ENCODE measurements at places on chromosomes 5 and 9.
A peak's percentile ranks its signal among the peaks of the same experiment; 100 is the strongest.

- DNase-seq, result no peak
Observed at GRCh38 chr5:110094548-110094947, 404.8 kb downstream of the MAN2A1 start.

DNA sequence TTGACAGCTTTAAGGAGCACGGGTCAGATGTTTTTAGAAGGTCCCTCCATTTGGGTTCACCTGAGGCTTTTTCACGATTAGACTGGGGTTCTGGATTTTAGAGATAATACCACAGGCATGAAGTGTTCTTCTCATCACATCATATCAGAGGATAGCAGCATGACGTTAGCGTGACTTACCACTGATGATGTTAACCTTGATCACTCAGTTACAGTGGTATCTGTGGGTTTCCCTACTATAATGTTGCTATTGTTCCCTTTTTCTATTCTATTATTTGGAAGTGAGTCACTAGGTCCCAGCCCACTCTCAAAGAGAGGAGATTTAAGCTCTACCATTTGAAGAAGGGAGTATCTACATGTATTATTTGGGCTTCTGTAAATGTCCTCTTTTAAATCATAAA, 300.0 kb downstream of the MAST4 start:
- DNase-seq, result no peak

DNA sequence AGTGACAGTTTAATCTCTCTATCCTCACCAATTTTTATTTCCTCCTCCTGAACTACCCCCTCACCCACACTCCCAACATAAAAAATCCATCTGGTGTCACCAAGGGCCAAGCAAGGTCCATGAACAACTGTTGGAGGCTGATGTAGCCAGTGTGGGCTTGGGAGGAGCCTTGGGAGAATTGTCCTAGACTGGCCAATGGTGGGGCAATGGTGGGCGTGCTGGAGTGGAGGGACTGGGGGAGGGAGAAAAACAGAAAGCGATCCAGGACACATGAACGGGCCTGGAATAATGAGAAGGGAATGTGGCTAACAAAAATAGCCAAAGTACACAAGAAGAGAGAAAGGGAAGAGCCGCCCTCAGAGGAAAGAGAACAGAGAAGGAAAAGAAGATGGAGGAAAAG, 272.6 kb downstream of the ENC1 start:
- DNase-seq, result no peak

DNA sequence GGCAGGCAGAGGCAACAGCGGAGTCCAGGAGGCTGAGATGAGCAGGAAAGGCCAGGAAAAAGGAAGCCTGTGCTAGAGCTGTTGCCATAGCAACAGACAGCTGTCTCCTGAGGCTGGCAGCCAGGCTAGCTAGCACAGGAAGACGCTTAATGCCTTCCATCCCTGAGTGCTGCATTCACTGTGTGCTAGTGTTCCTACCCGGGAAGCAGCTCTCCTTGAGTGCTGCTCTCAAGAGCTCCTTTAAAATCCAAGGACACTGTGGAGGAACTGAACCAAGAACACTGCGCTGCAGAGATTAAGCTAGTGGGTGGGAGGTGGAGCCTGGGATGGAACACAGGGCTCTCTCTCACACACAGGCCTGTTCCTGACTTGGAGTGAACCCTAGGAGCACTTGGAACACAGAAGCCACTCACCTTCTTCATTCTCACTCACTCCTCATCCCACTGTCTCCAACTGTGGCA, 53.5 kb upstream of the IL7R start:
- no peak for DNase-seq

DNA sequence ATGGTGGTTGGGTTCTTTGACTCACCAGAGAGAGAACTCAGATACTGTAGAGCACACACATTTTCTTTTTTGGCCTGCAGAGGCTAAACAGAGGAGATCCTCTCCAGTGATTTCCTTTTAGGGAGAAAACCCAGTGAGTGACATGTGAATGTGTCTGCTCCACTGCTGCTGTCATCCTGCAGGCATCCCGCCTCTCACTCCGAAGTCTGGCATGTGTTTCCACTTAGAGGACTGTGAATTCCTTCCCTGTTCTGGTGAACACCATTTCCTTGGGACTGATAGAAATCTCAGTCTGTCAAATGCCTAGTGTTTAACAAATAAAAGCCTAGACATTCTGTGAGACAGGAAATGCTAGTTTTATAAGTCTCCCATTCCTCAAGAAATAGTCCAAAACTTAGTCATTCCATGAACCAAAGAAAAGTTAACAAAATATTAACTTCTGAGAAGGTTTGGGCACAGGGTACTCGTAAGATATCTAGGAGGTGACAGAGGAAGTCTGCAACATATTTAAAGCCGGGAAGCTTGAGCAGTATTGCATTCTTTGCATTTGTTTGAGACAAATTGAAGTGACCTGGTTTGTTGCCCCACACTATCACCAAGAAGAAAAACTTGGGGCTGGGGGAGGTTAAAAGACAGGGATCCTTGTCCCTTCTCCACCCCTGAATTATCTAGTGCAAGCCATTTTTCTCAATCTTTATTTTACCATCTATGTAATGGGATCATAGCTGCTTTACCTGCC, 74.9 kb upstream of the NIPAL4 start:
- no peak for DNase-seq

GRCh38 chr9:77521091-77521490, 127.0 kb downstream of the GNA14 start:
- no peak for DNase-seq

GRCh38 chr9:28301281-28301680, 728.0 kb upstream of the C9orf72 start:
- DNase-seq, result no peak

- DNase-seq, result no peak
Observed at GRCh38 chr5:11143456-11144267, 382.6 kb upstream of the DAP start.

DNA sequence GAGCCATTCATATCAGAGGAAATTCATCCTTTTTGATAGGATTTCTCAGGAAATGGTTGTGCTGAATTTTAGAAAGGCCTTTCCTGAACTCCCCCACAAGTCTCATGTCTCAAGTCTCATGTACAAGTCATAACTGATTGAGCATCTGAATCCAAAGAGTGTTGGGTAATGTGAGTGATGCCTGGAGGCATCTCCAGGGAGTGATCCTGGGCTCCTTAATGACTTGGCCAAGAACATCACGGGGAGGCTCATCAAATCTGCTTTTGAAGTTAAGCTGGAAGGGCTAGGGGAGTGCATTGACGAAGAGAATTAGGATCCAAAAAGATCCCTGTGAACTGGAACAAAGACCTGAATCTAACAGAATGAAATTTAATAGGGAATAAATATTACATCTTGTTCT, 79.2 kb downstream of the MAST4 start:
- no peak for DNase-seq

- DNase-seq, result peak; percentile 44
Observed at GRCh38 chr9:72365525-72366256, 683 bp upstream of the ZFAND5 start.

- peak; percentile 63 for DNase-seq
Observed at GRCh38 chr5:1801222-1801966, at the start of gene NDUFS6. Gene NDUFS6 (plus strand): TSS chr5:1801407. CDS start chr5:1801418, 11 bp downstream.

GRCh38 chr9:114896344-114896743, 34.0 kb downstream of the TNFSF8 start:
- no peak for DNase-seq

DNA sequence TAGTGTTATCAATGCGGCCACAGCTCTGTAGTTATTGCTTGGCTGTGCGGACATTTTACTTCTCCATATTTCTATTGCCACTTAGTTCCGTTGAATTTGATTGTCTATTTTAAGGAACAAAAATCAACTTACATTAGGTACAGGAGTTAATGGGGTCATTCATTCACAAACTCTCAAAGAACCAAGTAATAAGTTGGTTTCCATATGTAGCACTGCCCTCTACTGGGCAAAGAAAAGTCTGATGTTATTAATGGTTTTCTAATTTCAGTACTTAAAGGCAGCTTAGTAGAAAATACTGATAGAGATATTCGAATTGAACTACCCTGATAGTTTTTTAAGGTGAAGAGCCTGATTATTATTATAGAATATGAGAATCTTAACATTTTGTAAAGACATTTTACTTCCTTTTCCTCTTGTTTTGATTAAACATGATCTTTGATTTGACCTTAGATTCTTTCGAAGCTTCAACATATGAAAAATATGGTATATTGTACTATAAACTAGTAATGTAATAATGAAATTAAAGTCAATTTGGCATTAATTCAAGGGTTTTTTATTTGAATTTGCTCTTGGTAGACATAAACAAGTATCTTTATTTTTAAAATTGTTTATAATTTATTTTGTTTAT, 119.5 kb upstream of the CTNND2 start:
- no peak for DNase-seq

DNA sequence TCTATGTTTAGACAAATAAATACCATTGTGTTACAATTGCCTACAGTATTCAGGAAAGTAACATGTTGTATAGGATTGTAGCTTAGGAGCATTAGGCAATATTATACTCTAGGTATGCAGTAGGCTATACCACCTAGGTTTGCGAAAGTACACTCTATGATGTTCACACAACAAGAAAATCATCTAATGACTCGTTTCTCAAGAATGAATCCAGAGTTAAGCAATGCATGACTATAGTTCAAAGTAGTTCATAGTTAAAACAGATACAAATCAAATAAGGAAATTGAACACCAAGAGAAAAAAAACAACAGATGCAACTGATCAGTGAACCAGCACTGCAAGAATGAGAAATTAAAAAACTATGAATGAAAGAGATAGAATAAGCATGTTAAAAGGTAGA, 27.6 kb upstream of the ABLIM3 start:
- DNase-seq, result no peak

DNA sequence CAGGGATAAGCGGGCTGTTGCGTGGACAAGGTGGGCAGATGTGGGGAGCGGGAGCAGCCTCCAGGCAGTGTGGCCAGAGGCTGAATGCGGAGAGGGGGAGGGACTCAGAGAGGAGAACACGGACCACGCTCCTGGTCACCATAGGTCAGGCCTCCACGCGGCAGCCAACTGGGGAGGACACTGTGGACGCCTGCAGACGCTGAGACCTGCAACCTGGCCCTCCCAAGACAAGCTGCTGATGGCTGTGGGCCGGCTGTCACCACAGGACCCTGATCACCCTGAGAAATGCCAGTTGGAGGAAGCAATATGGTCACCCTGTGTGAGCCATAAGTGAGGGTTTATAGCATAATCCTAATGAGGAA, 16.8 kb downstream of the LPCAT1 start:
- no peak for DNase-seq

GRCh38 chr9:96485280-96485679, 35.3 kb downstream of the HABP4 start:
- DNase-seq, result no peak

- no peak for DNase-seq
Observed at GRCh38 chr5:138051441-138052296, 18.8 kb upstream of the FAM13B start.

DNA sequence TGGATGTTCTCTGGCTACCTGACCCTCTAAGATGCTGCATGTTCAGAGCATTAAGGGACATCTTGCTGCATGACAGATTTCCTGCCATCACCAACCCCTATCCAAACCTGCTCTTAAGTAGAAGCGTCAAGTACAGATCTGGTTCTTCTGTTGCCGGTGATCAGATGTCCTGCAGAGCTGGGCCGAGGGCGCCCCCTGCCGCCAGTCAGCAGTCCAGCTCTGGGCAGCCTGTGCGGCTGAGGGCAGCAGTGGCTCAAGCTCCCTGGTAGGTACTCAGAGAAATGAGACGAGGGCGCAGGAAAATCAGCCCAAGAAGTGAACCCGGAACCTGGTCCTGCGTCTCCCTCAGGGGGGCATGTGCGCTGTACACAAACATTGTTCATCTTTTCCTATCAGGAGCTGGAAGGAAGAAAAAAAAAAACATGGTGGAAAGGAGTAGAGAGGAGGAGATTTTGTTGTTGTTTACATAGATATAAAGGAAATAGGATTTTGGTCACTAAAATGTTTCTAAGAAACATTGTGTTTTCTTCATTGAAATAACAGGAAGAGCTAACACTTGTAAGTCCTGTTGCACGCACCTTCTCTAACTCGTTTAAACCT, 95.8 kb downstream of the CFAP90 start:
- DNase-seq, result no peak

GRCh38 chr5:73093943-73094342, 26.4 kb upstream of the TMEM171 start:
- no peak for DNase-seq

- no peak for DNase-seq
Observed at GRCh38 chr5:154795235-154795596, 40.0 kb downstream of the LARP1 start.

GRCh38 chr5:95075111-95075510, 209.8 kb downstream of the MCTP1 start:
- no peak for DNase-seq

GRCh38 chr5:126854526-126855110, 77.7 kb downstream of the LMNB1 start:
- DNase-seq, result no peak

- no peak for DNase-seq
Observed at GRCh38 chr5:15789642-15790041, 289.7 kb downstream of the FBXL7 start.

DNA sequence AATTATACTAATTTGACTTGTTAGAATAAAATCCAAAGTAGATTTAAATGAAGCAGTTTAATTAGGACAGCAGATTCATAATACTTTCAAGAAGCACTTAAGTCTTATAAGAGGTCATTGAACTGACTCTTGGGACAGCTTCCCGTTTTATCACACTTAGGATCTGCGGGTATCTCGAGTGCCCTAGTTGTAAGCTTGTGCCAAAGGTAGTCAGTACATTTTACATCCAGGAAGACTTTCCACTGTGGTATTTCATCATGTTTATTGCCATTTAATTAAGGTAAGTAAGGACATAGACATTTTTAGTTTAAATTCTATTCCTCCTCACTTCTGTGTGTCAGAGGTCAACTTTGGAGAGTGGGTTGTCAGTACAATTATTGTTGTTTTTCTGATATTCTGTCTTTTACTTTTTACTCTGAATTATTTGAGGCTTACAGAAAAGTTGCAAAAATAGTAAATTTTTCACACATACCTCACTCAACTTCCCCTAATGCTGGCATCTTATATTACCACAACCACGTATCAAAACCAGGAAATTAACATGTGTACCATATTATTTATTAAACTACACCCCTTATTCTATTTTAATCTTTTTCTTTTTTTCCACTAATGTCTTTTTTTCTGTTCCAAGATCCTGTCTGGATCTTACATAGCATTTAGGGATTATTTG, 7.5 kb upstream of the ZNF367 start:
- DNase-seq, result no peak

DNA sequence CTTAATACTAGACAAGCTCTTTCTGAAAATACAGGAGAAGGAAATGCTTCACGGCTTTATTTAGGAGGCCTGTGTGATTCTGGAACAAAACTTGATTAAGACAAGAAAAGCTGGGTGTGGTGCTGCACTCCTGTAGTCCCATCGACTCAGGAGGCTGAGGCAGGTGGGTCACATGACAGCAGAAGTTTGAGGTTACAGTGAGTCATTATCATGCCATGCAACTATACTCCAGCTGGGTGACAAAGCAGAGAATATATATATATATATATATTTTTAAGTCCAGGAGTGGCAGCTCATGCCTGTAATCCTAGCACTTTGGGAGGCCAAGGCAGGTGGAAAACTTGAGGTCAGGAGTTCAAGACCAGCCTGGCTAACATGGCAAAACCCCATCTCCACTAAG, 33.1 kb upstream of the SPIN1 start:
- DNase-seq, result no peak

GRCh38 chr5:124859556-124860290, 113.3 kb upstream of the ZNF608 start:
- no peak for DNase-seq

Measured in stimulated activated CD4-positive, alpha-beta T cell treated with anti-CD3 and anti-CD28 coated beads, Interleukin-2, amount 100 ng/mL, for 4 hours (primary cell).